ENCODE measurements at places on chromosomes 16 and 17.

- no peak for DNase-seq
Measured at GRCh38 chr17:35716897-35717465, 14.5 kb upstream of the RASL10B start.

DNA sequence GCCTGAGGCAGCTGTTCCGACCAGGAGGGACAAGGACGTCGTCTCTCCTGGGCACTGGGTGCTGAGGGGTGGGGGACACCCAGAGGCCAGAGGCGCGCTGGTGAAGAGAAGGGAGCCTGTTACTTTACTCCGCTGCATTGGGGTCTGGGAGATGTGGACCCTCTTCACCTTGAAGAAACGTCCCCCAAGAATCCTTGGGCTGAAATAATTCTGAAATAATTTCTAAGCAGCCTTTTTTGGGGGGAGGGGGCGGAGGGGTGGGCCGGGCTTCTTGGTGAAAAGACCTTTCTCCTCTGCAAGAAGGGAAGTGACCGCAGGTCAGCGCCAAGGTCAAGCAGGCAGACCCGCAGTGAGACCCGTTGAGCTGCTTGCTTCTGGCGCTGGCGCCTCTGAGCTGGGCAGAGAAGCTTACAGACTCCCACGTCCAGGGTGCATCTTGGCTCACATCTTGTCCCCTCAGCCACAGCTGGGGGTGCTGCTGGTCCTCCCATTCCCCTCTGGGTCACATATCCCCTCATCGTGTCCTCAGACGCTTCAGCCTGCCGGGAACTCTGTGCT is 1.1 kb downstream of the SYT17 start:
- DNase-seq, result no peak

DNA sequence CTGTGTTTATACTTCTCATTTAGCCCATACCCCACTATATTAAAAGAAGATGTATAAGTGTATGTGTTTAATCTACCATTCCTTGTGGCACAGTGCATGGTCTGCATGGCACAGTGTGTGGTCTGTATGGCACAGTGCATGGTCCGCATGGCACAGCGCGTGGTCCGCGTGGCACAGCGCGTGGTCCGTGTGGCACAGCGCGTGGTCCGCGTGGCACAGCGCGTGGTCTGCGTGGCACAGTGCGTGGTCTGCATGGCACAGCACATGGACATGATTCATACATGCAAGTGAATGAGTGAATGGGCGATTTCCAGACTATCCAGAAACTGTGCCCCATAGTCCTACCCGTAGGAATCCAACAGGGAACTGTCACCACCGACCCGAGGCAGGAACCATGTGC is 632.6 kb downstream of the MAF start:
- DNase-seq, result no peak

DNA sequence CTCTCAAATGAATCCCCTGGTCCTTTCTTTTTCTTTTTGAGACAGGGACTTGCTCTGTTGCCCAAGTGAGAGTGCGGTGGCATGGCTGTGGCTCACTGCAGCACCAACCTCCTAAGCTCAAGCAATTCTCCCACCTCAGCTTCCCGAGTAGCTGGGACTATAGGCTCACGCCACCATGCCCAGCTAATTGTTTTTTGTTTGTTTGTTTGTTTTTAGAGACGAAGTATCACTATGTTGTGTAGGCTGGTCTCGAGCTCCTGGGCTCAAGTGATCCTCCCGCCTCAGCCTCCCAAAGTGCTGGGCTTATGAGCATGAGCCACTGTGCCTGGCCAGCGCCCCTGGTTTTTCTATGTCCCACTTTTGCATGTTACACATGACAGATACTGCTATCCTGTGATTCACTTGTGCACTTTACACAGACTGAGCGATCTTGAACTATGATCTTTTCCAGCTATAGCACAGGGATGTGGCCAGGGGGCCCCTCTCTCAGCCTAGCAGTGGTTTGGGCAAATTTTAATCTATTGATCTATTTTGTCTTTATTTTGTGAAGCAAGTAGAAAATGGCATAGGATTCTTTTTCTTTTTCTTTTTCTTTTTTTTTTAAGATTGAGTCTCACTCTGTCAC is 31.3 kb upstream of the MLKL start:
- no peak for DNase-seq

DNA sequence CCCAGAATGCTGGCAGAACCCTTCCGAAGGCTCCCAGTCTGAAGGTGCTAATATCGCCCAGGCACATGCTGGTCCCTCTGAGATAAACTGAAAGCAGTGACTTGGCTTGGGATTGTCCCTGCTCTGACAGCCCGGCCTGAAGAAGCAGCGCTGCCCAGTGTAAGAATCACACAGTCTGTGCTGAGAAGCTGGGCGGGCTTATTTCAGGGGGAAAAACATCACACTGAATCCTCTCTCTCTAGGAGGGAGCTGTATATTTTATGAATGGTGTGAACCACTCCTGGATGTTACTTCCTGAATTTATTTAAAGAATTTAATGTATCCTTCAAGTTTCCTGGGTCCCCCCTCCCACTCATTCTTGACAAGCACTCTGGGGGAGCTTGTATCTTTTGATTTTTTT is 36.3 kb downstream of the GAS7 start:
- DNase-seq, result no peak

- DNase-seq, result no peak
Measured at GRCh38 chr17:8679126-8679525, 48.6 kb upstream of the MYH10 start.

- no peak for DNase-seq
Measured at GRCh38 chr17:57397402-57397801, 141.1 kb downstream of the MSI2 start.

- no peak for DNase-seq
Measured at GRCh38 chr16:12188935-12189249, 212.4 kb downstream of the SNX29 start.

- DNase-seq, result no peak
Measured at GRCh38 chr17:55284001-55284884, 19.5 kb downstream of the HLF start.

- no peak for DNase-seq
Measured at GRCh38 chr17:59534583-59534982, 30.8 kb upstream of the DHX40 start.

- no peak for DNase-seq
Measured at GRCh38 chr16:1642753-1643152, 30.6 kb downstream of the CRAMP1 start.

- DNase-seq, result no peak
Measured at GRCh38 chr17:31593806-31594205, 202.3 kb downstream of the RAB11FIP4 start.

GRCh38 chr17:67841992-67842391 is 16.7 kb downstream of the BPTF start:
- no peak for DNase-seq

- no peak for DNase-seq
Measured at GRCh38 chr17:54901230-54901822, 674 bp downstream of the TOM1L1 start.
